Gastroesophageal sphincter (tissue), 4 donors: ENCODE measurements at places on chromosomes 3 and 15. TPM values are rescaled to one million over a fixed set of nuclear protein-coding genes. Genes with fewer than 3 reads are reported as not detected.

The ST3GAL6 gene
- total RNA-seq, result 21.2 TPM

The DNAH12 gene
- not detected for total RNA-seq

The SMCO1 gene
- total RNA-seq, result not detected

The PRR23C gene
- total RNA-seq, result not detected

The VEPH1 gene
- 1.6 TPM for total RNA-seq

The ARHGAP11A gene
- total RNA-seq, result 2.2 TPM

The ALPK3 gene
- total RNA-seq, result 34.4 TPM

The CIB2 gene
- total RNA-seq, result 3.0 TPM
